Right kidney (tissue), 9 donors: ENCODE measurements at places on chromosomes 12 and 14.

GRCh38 chr12:54032627-54033100 lies at the start of gene HOXC5:
TSS of gene HOXC5 (plus strand) at chr12:54033050. CDS start at chr12:54033123, 73 bp downstream.
- no peak for DNase-seq

DNA sequence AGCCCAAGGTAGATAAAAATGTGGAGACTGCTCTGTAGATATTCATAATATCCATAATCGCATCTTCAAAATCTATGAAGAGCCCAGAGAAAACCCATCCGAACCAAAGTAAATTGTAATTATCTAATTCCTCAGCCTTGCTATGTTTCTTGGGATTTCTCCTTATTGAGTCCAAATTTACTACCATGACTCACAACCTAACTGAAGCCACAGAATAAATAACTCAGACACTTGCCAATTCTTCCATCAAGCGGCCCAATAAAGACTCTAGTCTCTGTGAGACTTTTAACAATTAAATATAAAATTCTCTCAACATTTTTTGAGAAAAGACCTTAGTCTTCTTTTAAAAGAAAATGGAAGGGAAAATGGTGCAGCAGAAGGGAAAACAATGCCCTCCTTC lies 409.8 kb downstream of the DAD1 start:
- no peak for DNase-seq

DNA sequence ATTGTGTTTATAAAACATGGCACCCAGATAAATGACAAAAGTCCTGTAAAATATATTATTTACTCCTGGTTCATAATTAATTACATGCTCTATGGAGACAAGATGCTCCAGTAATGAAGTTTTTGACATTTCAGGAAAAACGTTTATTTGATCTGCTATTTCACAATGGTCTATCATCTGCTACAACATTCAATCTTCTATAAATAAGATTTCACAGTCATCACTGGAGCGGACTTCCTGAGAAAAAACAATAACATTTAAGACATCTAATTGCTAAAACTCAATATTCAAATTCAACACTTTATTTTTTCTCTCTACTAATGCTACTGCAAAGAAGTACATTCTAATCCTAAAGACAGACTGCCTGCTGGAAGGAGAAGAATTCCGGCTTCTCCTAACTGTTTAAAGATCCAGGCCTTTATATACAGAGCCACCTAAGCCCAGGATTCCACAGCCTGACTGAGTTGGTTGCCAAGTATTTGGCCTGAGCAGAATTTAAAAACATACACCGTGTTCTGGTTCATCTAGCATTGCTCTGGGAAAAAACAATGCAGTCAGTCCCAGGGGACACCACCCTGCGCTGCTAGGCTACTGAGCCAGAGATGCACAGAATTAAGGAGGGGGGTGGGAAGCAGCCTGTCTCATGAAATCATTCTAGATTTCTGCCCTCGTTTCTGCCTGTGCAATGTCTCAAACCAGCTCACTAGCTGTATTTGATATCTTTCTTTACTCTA lies 58.0 kb downstream of the TMTC1 start:
- DNase-seq = no peak

DNA sequence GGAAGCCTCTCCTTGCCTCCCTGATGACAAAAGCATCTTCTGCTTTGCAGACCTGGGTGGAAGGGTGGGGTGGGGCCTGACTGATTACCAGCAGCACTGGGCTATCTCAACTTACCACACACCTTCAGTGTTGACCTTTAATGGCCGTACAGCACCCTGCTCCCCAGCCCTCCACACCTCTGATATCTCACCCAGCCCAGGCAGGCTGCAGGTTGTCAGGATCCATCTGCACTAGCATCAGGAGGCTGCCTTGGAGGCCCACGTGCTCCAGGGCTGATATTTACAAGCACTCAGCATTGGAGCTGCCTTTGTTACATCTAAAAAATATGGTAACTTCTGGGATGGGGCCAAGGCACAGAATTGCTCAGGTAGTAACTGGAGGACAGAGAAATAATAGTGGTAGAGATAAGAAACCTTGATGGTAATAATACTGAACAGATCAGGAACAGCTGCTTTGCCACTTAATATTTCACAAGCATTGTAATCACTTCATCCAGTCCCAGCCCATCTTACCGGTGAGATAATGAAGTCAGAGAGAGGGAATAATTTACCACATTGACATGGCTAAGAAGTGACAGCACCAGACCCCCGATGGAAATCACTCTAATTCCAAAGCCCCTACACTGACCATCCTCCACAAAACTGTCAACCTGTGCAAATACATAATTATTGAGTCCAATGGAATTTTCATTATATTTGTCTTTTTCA lies 125.2 kb upstream of the RFLNA start:
- DNase-seq = no peak

DNA sequence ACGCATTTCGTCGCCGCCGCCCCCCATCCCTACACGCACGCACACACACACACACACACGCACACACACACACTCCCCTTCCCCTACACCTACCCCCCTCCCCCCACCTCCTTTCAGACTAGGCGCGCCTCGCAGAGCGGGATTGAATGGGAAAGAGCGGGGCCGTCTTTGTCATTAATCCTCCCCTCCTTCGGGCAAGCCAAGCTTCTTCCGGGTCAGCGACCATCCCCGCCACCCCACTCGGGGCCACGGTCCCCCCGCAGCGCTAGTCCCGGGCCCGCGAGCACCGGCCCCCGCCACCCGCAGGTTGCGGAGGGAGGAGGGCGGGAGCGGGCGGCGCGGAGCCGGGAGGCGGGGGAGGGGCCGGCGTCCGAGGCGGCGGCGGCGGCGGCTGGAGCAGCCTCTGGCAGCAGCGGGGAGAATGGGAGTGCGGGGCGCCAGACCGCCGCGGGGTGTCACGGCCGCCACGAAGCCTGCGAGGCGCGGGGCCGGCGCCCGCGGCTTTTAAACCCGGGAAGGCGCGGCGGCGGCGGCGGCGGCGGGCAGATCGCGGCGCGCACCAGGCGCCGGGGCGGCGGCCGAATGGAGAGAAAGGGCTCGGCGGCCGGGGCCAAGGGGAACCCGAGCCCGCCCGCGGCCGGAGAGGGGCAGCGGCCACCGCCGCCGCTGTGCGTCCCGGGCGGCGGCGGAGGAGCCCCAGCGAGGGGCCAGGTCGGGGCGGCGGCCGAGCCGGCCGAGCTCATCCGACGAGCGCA lies at the start of gene TTC9:
Gene TTC9, plus strand, starts transcription at position 369 of the 755 bp plus-strand sequence. Its CDS starts 214 bp downstream, at position 583.
- DNase-seq = no peak

- DNase-seq = peak; percentile 70
Observed at GRCh38 chr14:103529383-103530365, 678 bp downstream of the TRMT61A start.

DNA sequence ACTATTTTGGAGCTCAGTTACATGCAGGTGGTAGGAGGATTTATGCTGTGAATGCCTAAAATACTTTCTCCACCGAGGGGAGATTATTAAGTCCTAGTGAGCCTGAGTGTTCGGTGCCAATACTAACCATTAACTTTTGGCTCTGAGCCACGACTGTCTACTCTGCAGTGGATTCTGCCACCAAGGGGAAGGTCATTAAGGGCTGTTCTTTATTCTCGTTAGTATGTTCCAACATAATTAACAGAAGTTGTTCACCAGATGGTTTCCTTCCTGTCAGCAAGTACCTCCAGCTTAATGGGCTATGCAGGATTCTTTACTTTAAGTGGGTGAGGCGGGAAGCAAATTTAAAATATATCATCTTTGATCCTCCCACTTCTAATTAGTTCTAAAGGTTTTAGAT lies 326.3 kb downstream of the BMP4 start:
- peak; percentile 21 for DNase-seq

DNA sequence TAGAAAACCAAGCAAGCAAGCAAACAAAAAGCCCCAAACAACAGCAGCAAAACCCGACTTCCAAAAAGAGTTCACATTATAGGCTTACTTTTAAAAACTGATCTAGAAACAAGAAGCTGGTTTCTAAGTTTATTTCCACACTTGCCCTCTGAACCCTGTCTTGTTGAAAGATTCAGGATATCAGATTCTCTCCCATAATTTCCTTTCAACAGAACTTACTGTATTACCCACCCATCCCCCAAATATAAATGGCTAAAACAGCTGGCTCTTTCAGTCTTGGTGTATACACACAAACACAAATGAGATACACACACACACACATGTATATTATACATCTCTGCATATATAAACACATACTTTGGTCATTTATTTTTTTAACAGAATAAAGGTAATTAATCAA lies 460.9 kb downstream of the ZFP36L1 start:
- no peak for DNase-seq

GRCh38 chr14:85115921-85116320 lies 414.0 kb upstream of the FLRT2 start:
- no peak for DNase-seq

GRCh38 chr12:105166736-105167135 lies 59.2 kb downstream of the WASHC4 start:
- DNase-seq = no peak

GRCh38 chr12:21521541-21521940 lies 4.6 kb upstream of the SPX start:
- no peak for DNase-seq

GRCh38 chr14:70888681-70889175 lies 18.5 kb upstream of the PCNX1 start:
- DNase-seq = no peak

DNA sequence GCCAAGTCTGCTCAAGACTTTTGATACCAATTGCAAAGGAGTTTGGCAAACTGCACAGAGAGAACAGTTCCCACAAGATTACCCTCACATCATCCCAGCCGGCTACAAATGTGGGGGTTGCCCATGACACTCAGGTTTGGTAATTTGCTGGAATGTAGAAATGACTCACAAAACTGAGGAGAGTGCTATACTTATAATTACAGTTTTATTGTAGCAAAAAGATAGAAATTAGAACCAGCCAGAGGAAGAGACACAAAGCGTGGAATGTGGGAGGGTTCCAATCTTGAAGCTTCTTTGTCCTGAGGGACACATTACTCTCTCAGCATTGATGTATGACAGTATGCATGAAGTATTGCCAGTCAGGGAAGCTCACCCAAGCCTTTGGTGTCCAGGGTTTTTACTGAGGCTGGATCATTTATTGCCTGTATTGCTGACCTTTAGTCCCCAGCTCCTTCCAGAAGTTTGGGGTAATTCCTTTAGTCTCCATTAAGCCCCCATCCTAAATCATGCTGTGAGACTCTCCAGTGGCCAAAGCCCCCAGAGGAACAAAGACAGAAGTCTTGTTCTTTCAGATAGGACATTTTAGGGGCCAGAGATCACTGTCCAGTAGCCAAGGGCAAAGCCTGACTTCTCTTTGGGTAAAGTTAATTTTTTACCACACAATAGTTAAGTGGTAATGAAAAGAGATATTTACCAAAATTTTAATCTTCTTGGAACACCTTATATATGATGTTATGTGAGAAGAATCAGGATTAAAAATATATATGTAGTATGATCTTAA lies 9.9 kb downstream of the TBK1 start:
- no peak for DNase-seq

GRCh38 chr12:162467-163307 lies 51.3 kb downstream of the SLC6A12 start:
- DNase-seq = no peak

DNA sequence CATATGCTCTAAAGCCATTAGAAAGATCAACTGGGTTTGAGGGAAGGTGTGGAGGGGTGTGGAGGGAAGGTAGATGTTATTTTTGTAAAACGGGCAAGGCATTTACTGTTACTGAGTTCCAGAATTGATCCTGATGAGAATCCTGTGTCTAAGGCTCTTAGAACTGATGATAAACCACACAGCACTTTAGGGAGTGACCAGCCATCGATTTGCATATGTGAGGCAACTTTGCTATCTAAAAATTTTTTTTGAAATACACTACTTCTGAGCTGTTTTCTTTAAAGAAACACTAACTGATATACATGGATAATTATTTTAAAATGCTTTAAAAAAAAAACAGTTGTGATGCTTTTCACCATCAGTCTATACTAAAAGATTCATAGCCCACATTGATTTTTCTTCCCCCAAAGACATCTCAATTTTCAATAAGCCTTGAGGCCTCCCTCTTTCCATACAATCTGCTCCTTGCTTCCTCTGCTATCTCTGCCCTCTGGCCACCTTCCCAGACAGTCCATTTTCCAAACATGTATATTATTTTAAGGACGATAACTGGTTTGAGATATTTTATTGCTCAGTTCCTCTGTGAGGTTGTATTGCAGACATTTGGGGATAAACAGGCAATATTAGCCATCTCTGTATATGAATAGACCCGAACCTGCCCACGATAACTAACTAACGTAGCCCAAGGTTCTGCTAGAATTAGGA lies 265.9 kb downstream of the EFCAB11 start:
- no peak for DNase-seq

GRCh38 chr14:60977847-60978246 lies 3.0 kb downstream of the TRMT5 start:
- DNase-seq = no peak

DNA sequence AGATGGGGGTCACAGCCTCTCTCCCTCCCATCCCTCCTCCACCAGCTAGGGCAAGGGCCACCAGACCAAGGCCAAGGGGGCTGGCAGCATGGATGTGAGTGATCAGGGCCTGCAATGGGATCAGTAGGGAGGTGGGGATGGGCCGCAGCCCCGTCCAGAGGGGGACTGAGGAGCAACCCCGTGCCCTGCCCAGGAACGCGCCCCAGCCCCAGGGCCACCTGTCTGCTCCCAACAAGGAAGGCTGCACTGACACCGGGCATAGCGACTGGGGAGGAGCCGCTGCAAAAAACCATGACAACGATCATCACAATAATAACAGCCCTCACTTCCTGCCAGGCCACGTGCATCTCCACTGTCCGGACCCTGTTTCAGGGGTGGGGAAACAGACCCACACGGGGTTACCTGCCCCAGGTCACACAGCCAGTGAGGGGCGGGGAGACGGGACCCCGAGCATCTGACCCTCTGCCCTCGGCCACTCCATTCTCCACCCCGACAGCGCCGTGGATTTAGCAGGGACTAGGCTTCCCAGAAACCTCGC lies 24.3 kb downstream of the NCOR2 start:
- DNase-seq = peak; percentile 75

- no peak for DNase-seq
Observed at GRCh38 chr14:51603495-51603894, 48.2 kb upstream of the FRMD6 start.

- no peak for DNase-seq
Observed at GRCh38 chr12:6334940-6335450, 6.9 kb downstream of the TNFRSF1A start.
